A549 treated with AZD2906 at 1 μM for 4 hours (cell line): ENCODE measurements at places on chromosomes 12 and 14. TPM values are rescaled to one million over a fixed set of nuclear protein-coding genes. Genes with fewer than 3 reads are reported as not detected.

Gene SLC17A8
- 0.02 to 0.06 TPM in 2 of 5 replicates, not detected in the others for total RNA-seq

Gene ENDOU
- 0.02 to 0.07 TPM (median 0.05 TPM) in 4 of 5 replicates, not detected in the other for total RNA-seq

Gene KERA
- not detected in 5 replicates for total RNA-seq

Gene RECQL
- 51.4 to 90.0 TPM (median 59.3 TPM) in 5 replicates for total RNA-seq

Gene IKBIP
- total RNA-seq, result 64.3 to 79.3 TPM (median 68.3 TPM) in 5 replicates

Gene CLEC4D
- not detected in 5 replicates for total RNA-seq

Gene SLC6A12
- total RNA-seq, result 0.82 to 1.2 TPM (median 1.0 TPM) in 5 replicates

Gene MIP
- total RNA-seq, result 0.07 to 0.09 TPM in 2 of 5 replicates, not detected in the others

Gene ABCD2
- not detected in 5 replicates for total RNA-seq

Gene P2RX7
- not detected in 5 replicates for total RNA-seq

Gene SDR9C7
- 0.03 to 0.08 TPM (median 0.05 TPM) in 4 of 5 replicates, not detected in the other for total RNA-seq

Gene EEF1AKMT3
- total RNA-seq, result 3.5 to 6.2 TPM (median 5.1 TPM) in 5 replicates

Gene PROX2
- not detected in 5 replicates for total RNA-seq

Gene RND1
- 3.1 to 4.9 TPM (median 3.4 TPM) in 5 replicates for total RNA-seq

Gene KCNC2
- total RNA-seq, result not detected in 5 replicates

Gene ERP27
- not detected in 5 replicates for total RNA-seq

Gene NINJ2
- total RNA-seq, result 0.41 to 0.74 TPM (median 0.61 TPM) in 5 replicates

Gene GNPTAB
- total RNA-seq, result 10.8 to 14.7 TPM (median 12.4 TPM) in 5 replicates

Gene EML5
- total RNA-seq, result 0.32 to 0.45 TPM (median 0.39 TPM) in 5 replicates

Gene HNF1A
- total RNA-seq, result 3.6 to 4.9 TPM (median 4.6 TPM) in 5 replicates

Gene OTX2
- not detected in 5 replicates for total RNA-seq

Gene KRT74
- total RNA-seq, result 0.02 to 0.03 TPM in 2 of 5 replicates, not detected in the others

Gene CBLN3
- total RNA-seq, result 1.0 to 1.7 TPM (median 1.3 TPM) in 5 replicates

Gene RNASE1
- 0.10 to 0.36 TPM (median 0.18 TPM) in 4 of 5 replicates, not detected in the other for total RNA-seq
